ENCODE measurements at places on chromosomes 6 and 20.

DNA sequence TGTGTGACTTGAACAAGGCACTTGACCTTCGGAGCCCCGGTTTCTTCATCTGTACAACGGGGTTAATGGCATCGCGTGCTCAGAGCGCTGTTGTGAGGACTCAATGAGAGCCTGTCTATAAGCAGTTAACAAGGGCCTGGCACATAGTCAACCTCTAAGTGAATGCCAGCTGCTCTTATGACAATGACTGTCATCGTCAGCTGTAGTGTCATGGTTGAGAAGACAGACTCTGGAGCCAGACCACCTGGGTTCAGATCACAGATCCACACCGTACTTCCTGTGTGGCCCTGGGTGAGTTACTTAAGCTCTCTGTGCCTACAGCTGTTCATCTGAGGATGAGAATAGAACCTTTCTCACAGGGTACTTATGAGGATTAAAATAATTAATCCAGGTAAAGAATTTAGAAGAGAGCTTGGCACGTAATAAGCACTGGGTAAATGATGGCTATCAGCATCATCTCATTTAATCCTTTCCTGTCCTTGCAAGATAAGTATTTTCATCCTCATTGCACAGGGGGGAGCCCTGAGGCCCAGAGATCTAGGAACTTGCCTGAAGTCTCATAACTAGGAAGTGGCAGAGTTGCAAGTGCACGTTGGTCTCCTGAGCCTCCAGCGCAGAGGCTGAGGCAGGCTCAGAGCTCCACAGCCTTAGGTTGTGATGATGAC is 105.3 kb downstream of the EYA2 start:
- DNase-seq: no peak

DNA sequence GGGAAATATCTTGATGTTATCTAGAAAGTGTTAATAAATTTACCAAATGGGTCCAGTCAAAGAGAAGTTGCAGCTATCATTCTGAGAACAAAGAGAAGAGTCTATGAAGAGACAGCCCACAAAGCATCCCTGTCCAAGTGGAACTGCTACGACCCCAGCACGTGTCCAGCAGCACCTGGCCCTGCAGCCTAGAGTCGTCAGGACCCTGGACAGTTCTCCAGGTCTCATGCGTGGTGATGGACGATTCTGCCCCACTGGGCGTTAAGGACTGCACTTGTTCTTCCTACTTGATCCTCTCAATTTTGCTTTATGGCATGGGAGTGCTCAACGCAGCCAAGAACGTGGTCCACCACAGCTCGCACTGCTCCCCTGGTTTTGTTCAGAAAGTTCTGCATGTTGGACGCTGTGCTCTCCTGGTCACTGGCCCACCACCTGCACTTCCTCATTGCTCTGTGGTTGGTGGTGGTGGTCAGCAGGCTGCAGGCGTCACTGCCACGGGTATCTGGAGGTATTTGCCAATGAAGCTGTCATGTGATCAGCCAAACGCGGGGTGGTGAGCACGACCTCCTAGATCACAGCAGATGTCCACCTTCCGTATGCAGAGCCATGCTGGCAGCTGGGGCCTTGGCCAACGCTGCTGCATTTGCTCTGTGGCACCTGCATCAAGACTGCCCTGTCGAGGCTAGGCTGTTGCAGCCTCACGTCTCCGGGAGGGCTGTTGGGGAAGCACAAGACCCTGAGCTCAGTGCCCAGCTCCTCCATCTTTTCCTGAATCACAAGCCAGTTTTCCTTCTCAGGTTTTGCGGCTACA is 356.4 kb downstream of the CDH4 start:
- DNase-seq: no peak

DNA sequence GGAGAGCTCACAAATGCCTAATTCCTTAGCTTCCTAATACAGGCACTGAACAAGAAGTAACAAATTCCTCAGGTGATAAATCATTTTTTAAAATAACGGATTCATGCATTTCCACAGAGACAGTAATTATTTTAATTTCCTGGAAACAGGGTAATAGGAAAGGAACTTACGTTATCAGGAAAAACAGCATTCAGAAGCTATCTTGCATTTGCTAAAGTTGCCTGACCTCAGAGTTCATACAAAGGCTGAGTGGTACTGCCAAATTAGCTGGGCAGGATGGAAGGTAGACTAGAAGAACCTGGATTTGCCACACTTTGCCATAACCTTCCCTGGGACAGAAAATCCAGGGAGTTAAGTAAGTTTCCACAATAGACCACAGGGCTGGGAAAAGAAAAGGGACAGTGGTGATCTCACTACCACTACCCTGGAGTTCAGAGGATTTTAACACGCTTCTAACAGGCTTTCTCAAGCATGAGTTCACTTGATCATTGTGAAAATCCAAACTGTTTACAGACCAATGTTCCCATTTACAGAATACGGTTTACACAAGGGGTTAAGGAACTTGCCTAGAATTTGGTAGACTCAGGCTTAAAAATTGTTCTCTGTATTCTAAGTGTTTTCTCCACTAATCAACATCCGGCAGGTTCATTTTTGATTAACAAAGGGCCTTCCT is 57.0 kb downstream of the KIF13A start:
- DNase-seq: no peak

DNA sequence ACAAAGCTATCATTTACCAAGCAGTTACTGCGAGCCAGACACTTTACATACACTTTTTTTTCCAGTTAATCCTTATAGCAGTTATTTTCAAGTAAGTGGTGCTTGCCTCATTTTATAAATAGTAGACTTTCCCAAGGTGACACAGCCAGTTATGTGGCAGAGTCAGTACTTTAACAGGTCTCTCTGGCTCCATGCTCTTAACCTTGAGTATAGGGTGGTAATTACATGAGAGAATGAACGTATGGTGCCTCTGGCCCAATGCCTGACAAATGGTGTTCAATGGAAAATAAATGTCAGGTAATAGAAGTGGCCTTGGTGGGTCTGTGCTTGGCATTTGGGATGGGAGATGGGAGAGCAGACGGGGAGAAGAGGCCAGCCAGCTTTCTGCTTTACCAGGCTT is 316.3 kb downstream of the SLC35F1 start:
- no peak for DNase-seq

- no peak for DNase-seq
Observed at GRCh38 chr20:44031781-44032582, 117.3 kb downstream of the TOX2 start.

GRCh38 chr6:122153557-122153956 is 245.9 kb upstream of the HSF2 start:
- no peak for DNase-seq

GRCh38 chr6:118146584-118146983 is 239.5 kb downstream of the SLC35F1 start:
- peak; percentile 85 for DNase-seq

- DNase-seq: no peak
Observed at GRCh38 chr6:99512033-99512432, 3.2 kb downstream of the USP45 start.

DNA sequence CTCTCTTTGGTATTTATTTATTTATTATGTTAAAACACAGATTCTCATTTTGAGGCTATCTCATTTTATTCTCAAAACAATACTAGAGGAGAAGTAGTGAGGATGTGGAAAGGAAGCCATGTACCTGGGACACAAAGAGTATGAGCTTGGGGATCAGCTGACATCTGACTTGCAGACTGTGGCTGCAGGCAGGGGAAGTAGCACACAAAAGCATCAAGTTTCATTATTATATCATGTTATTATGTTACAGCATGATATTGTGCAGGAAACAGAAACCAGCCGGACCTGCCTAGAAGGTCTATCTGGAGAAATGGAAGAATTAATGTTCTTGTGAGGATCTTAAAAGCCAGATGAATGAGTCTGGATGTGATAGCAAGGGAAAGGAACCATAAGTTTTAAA is 248.2 kb downstream of the KHDC1L start:
- DNase-seq: no peak

DNA sequence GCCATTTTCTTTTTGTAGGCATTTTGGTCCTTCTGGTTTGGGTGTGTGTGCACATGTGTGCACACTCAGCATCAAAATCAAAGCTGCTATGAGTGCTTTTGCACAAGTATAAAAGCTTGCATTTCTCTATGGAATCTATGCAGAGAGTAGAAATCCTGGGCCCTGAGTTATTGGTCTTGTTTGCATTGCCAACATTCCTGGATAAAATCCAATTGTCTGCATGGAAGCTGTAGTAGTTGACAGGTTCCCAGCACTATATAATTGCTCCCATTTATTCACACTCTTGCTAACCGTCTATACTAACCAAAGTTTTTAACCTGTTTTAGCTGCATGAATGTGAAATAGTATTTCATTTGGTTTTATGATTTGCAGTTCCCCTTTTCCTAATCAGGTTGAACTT is 277.0 kb downstream of the FOXA2 start:
- DNase-seq: no peak

DNA sequence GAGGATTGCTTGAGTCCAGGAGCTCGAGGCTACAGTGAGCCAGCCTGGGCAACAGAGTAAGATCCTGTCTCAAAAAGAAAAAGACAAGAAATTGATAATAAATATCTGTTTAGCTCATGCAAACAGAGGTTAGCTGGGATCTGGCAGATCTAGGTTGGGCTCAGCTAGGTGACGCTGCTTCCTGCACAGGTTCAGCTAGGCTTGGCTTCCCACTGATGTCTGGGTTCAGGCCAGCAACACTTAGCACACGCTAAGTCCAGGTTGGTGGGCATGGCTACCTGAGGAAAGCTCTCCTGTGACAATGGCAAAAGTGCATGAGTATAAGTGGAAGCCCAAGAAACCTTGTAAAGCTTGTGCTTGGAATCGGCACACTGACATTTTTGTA is 48.7 kb downstream of the RIN2 start:
- DNase-seq: no peak

DNA sequence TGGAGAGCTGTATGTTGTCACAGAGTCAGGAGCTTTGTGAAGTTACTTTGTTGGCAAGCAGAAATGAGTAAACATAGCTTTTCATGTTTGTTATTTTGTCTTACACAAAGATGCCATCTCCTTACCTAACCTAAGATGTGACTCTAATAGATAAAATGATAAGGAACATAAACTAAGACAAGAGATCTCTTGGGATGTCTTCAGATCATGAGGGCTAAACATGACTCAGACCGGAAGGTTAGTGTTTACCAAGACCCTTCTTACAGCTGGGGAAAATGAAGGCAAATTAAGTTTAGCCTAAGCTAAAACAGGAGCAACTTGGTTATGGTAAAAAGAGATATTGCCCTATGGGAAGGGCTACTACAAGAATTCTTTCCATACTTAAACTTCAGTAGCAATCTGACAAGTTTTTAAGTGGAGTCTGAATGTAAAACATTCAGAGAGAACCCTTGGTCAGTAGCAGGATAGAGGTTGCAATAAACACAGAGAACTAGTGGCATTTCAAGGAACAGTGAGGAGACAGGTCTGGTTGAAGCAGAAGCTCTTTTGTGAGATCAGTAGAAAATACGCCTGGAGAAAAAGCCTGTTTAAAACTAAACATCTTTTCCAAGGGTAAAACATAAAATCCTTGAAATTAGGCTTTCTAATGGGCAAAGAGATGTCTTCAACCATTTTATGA is 29.9 kb downstream of the SGK1 start:
- DNase-seq: no peak

GRCh38 chr6:132499757-132500156 is 13.2 kb downstream of the STX7 start:
- DNase-seq: no peak

DNA sequence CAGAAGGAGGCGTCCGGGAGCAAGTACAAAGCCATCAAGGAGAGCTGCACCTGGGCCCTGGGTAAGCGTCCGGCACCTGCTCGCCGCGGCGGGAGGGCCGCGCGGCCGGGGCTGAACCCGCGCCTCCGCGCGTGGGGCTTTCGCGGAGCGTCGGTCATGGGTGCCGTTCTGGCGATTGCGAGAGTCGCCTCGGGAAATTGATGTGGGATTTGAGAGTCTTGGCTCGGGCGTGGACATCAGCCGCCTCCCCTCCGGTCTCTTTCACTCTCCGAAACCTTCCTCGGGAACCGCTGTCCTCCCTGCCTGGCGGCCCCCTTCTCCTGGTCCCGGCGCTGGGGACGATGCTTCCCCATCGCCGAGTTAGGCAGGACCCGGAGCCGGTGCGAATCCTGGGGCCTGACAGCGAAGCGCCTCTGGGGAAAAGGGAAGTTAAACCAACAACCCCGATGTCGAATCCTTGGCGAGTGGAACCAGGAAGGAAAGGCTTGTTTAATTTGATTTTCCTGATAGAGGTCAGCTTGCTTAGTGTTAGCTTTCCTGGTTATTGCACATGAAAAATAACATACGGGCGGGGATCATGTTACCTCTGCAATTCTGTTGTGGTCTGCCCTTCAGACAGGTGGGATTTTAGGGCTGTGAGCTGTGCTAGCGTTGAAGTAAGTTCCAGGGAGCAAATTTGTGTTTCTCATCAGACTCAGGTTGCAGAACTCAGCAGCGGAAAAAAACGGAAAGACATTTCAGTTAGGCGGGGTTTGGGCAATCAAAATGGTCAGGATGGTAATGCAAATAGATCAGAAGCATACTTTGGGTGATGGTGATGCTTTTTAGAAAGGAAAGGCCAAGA is 594 bp downstream of the ARFGEF3 start:
- DNase-seq: no peak

GRCh38 chr6:2634139-2634964 is 116.4 kb downstream of the MYLK4 start:
- peak; percentile 70 for DNase-seq

- no peak for DNase-seq
Observed at GRCh38 chr20:61161726-61162390, 90.2 kb upstream of the CDH4 start.

DNA sequence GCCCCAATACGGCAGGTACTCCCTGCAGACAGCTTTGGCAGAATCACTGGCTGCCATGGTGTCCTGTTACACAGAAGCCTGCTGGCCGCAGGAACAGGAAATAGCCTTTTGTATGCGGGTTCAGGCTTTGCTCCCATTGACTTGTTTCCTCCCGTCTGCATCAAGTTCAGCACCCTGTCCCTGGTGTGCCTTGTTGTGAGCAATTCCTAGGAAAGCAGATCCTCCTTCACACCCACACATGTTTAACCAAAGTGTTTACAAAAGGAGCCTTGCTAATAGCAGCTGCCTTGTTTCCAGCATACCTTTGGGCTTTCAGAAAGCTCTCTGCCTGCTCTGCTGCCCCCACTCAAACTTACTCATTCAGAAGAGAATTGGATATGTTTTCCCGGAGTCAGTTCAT is 127.2 kb upstream of the SUPT3H start:
- DNase-seq: peak; percentile 40

GRCh38 chr6:149933461-149933860 is 8.4 kb upstream of the ULBP2 start:
- DNase-seq: no peak

GRCh38 chr20:62009869-62010445 is 55.7 kb downstream of the TAF4 start:
- DNase-seq: no peak

DNA sequence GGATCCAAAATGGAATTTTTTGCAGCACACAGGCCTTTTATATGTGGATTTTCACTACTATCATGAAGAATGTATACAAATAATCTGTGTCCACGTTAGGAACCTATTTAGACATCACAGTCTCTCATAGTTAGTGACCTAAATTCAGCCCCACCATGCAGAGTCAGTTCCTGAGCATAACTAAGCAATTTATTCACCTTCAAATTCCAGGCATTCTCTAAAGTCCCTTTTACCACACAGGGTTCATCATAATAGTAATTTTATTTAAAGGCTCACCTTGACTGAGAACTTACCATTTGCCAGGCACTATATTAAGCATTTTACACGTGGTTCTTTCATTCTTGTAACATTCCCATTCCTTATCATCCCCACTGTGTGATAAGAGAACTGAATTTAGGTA is 353.8 kb downstream of the ARHGAP18 start:
- DNase-seq: no peak
